B cell (primary cell): ENCODE measurements at places on chromosomes 5 and 9. TPM values are rescaled to one million over a fixed set of nuclear protein-coding genes. Genes with fewer than 3 reads are reported as not detected.

Gene KCNV2
- total RNA-seq, result not detected in 2 replicates

- DNase-seq, result no peak
- no peaks in the 10 kb centered on the region for H3K36me3 ChIP-seq
- no peak overlapping the region for H3K27ac ChIP-seq
- H3K27me3 ChIP-seq, result no peaks in the 10 kb centered on the region
- H3K4me3 ChIP-seq, result no peak overlapping the region
- peaks cover 11% of the 10 kb centered on the region for H3K4me1 ChIP-seq
These were observed 217.6 kb downstream of the ZNF608 start for GRCh38 chr5:124528838-124529237.

Gene C6
- total RNA-seq, result not detected in 2 replicates

GRCh38 chr5:9529041-9529480 is 16.8 kb downstream of the SEMA5A start:
- DNase-seq, result no peak
- no peaks in the 10 kb centered on the region for H3K4me1 ChIP-seq
- H3K4me3 ChIP-seq, result no peak overlapping the region
- H3K27me3 ChIP-seq, result no peaks in the 10 kb centered on the region
- H3K36me3 ChIP-seq, result no peaks in the 10 kb centered on the region

GRCh38 chr5:178297751-178298150 is 65.1 kb upstream of the PHYKPL start:
- no peaks in the 10 kb centered on the region for H3K4me1 ChIP-seq
- DNase-seq, result no peak

- peaks cover 8% of the 10 kb centered on the region for H3K4me1 ChIP-seq
- H3K27ac ChIP-seq, result no peak overlapping the region
These were observed 65.1 kb upstream of the IL6ST start for GRCh38 chr5:56059854-56060253.
